ENCODE measurements at places on chromosomes 7 and 10.

DNA sequence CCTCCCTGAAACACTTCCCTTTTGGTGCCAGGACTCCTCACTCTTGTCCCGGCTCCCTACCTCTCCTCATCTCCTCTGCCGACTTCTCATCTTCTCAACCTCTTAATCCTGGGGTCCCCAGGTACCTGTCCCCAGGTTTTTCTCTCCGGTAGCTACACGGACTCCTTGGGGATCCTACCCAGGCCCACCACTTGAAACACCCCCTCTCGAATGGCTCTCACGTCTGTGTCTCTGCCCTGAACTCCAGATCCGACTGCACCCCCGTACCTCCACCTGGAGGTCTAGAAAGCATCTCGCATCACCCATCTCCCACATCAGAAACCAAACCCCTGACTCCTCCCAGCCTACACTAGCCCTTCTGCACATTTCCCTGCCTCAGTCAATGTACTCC lies 4.8 kb downstream of the TBATA start:
- no peak for DNase-seq

DNA sequence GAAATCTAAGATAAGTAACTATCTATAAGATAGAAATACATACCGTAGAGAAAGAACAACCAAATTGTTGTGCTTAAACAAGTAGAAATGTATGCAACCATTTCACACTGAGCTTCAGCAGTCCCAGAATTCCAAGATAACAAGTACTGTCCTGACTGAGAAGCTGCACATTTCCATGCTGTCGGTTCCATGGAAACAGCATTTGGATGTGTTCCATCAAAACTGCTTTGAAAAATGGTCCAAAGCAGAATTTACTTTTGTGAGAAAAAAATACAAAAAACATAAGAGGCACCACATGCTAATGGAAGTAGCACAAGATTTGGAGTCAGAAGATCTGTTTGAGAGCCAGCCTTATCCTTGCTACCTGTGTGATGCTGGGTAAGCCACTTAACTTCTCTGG lies 92.6 kb downstream of the MTERF1 start:
- no peak for DNase-seq

- no peak for DNase-seq
Observed at GRCh38 chr7:44382459-44383265, 57.3 kb upstream of the CAMK2B start.

GRCh38 chr7:51187941-51188340 lies 128.7 kb downstream of the COBL start:
- no peak for DNase-seq

GRCh38 chr10:50851884-50852671 lies 33.3 kb downstream of the A1CF start:
- DNase-seq = no peak

GRCh38 chr10:121405096-121405495 lies 193.1 kb downstream of the FGFR2 start:
- DNase-seq = no peak

DNA sequence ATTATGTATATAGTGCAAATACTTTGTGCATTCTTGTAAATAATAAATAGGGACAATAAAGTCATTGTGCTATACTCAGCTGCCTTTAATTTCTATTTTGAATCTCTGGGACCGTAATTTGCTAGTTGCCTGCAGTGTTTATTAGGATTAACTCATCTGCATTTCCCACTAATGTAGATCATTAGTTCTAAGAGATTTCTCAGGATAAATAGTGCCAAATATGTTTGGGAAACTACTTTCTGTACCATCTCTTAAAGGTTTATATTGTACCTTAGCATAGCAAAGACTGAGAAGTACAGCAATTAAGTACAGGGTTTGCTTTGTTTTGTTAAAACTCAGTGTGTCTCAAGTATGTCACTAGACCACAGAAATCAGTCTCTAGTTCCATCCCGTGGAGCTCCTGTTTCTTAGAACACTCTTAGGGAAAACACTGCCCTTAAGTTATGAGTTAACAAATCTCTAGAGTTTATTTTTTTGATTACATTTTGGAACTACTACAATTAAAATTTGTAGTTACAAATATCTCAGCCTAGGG lies 26.0 kb downstream of the ADD3 start:
- no peak for DNase-seq

DNA sequence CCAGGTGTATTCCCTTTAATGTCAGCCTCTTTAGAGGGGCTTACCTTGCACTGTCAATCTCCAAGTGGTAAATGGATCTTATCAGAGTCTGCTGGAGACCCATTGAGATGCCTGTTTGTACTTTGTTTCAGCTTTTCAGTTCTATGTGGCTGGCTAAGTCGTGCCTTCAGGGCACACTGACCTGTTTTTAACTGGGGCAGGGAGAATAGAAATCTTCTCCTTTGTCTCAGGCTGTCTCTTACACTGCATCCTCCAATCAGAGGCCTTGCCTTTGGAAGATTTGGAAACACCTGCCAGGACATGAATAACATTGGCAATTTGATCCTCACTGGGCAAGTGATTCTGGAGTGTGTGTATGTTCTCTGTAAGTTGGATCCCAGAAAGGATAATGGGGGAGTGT lies 65.0 kb downstream of the POU6F2 start:
- DNase-seq = no peak

GRCh38 chr7:2702594-2702957 lies 14.6 kb downstream of the AMZ1 start:
- DNase-seq = no peak

GRCh38 chr10:49571388-49571787 lies 32.5 kb upstream of the ERCC6 start:
- DNase-seq = no peak

DNA sequence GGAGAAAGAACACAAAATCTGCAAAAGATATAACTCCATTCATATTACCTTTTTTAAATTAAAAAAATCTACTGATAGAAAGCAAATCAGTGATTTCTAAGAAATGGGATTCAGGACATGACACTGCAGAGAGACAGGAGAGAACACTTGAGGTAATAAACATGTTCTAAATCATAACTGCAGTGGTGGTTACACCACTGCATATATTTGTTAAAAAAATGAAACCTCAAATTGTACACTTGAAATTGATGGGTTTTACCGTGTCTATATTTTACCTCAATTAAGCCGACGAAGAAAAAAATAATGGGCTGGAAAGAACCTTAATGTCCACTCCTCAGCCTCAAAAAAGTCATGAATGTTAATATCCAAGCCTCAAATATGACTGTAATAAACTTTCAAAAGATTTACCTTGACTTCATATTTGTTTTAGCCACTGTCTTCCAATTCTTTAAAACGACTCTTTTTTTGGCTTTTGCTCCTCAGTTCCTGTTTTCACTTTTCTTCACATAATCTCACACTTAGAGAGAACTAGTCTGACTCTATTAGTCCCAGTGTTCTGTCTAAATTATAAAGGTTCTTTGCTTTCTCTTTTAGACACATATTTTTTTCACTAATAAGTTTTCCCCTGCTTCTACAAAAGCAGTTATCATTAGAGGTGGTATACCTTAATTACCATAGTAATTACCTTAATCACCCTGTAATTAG lies 502.4 kb downstream of the GRM8 start:
- no peak for DNase-seq

DNA sequence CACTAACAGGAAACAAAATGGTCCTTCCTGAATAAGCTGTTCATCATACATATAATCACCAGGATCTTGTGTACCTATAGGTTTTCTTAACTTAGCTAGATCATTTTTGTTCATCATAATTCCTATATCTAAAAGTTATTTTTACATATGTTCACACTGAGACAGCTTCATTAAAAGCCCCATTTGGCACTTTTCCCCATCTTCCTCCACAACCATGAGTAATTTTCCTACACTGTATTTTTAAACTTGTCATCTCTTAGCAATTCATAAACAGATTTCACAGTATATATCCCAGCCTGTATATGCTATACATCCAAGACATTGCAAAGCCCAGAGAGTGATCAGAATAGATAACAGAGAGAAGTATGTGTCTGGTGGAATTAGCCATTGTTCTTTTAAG lies 28.3 kb downstream of the ZNF365 start:
- DNase-seq = no peak

DNA sequence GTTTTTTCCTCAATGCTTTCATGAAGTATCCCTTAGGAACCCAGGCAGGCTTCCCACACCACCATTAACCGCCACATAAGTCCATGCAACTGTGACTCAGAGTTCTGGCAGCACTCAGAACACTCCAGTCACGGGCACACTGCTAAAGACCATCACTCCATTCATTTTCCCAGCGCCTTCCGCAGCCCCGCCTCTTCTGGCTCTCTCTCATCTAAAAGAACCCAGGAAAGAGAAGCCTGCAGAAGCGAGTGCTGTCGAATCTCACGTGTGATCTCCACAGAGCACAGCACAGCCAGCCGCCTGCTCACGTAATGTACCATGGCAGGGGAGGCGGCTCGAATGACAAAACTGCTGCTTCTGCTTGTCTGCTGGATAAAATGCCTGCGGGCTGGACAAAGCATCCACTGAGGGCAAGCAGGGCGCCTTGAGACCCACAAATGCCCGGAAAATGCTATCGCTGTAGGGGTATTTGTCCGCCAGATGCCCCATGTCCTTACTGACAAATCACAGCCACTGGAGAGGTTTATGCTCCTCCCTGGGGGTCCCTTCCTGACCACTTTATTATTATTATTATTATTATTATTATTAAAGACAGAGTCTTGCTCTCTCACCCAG lies 1.8 kb downstream of the PSMG3 start:
- peak; percentile 89 for DNase-seq

GRCh38 chr10:21602313-21602712 lies 68.3 kb downstream of the MLLT10 start:
- no peak for DNase-seq

- no peak for DNase-seq
Observed at GRCh38 chr10:29611781-29612381, 22.9 kb downstream of the SVIL start.

- DNase-seq = no peak
Observed at GRCh38 chr10:64546073-64546472, 1024.9 kb downstream of the REEP3 start.

- peak; percentile 27 for DNase-seq
Observed at GRCh38 chr10:32957341-32958084, 517 bp downstream of the ITGB1 start.

DNA sequence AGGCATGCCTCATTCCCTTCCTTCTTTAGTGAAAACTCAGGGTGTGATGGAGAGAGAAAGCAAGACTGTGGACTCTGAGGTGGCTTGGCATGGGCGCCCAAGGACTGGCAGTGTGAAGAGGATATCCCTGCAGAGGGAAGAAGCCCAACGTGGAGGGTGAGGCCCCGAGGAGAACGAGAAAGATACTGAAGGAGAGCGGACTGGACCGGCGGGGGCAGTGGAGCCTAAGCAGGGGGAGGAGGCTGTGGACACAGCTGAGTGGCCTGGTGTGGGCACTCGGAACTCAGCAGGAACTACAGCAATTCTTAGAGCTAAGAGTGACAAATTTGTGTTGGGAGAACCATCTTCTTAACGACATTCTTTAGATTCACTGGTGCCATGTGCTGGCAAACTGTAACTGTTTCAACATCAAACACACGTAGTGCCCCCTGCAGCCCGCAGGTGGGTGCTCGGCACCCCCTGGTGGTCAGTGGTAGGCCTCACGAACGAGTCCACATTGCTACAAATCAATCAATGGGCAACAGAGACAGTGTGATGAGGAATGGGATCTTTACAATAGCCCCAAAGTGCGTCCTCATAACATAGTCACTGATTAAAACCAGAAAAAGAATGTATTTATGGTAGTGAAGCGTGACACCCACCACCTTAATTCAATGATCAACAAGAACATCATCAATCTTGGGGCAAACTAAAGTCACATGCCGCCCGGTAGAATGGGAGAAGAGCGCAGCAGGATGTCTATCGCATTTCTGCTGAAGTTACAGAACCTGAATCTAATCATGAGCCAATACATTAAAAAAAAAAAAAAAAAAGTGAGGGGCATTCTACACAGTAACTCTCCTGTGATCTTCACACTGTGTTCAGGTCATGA lies 2.0 kb upstream of the SFTPA1 start:
- peak; percentile 27 for DNase-seq

DNA sequence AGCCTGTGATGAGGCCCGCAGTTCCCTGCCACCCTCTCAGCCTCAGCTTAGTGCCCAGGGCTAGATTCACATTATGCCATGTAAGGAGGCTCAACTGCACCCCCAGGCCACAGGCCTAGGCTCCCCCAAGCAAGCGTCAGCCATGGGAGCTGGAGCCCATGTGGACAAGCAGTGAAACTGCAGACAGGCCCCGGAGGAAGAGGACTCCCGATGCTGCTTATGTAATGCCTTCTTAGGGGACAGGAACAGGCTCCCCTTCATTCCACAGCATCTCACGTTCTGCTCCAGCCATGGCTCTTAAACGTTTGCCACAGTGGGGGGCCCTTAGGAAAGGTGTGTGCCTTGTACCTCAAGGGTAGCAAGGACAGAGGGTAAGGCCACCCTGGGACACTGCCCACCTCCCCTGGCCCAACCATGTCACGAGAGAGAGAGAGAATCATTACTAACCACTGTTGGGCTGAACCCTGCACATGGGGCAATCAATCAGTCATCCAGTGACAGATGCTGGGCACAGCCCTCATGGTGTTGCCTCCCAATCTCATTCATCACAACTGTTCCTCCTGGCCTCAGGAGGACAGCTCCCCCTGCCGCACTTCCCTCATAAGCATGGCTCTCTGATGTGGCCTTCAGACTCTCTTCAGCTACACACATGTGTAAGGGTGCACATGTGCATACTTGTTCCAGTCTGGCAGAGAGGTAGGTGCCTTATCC lies 263.0 kb downstream of the GRID1 start:
- no peak for DNase-seq

- no peak for DNase-seq
Observed at GRCh38 chr7:129457101-129457500, 22.9 kb downstream of the STRIP2 start.

DNA sequence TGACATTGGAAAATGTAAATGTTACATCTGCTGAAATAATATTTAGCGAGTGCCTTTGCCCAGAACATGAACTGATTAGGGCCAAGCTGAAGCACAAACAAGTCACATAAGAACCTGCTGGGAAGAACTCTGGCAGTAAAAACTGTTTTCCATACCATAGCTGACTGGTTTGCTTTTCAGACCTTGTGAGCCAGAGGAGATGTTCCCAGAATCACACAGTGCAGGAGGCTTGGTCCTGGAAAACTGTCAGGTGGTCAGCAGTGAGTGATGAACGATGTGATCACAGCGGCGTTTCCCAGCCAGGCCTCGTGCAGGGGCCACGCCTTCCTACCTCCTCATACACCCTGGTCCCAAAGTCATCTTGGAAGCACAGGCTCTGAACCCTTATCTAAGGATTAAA lies 164.2 kb upstream of the EEPD1 start:
- DNase-seq = no peak

- DNase-seq = no peak
Observed at GRCh38 chr7:70071766-70072165, 473.5 kb downstream of the AUTS2 start.

- no peak for DNase-seq
Observed at GRCh38 chr10:44517635-44518034, 132.7 kb upstream of the CXCL12 start.

GRCh38 chr7:17086403-17086802 lies 204.6 kb upstream of the AGR3 start:
- no peak for DNase-seq

DNA sequence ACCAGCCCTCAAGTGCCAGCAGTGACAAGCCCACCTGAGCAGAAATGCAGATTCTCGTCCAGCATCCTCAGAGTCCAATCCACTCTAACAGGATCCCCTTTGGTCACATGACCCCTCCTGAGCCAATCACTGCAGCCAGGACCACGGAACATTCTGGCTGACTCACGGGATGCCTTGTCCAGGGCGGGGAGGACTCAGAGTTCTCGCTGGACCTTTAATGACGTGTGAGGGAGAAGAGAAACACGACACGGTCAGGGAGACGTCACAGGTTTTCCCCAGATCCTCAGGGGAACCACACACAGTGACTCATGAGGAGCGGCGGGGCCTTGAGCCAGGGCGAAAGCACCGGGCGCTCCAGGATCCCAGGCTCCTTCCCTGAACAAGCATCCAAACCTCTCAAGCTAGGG lies 155.7 kb downstream of the PTPRN2 start:
- peak; percentile 46 for DNase-seq

GRCh38 chr10:84355106-84355505 lies 26.7 kb downstream of the CCSER2 start:
- no peak for DNase-seq
